ENCODE measurements at places on chromosomes 6 and 20. TPM values are rescaled to one million over a fixed set of nuclear protein-coding genes. Genes with fewer than 3 reads are reported as not detected.

The TMEM244 gene
- total RNA-seq = not detected

The GNMT gene
- total RNA-seq = 0.54 TPM

The PIGU gene
- total RNA-seq = 15.9 TPM

The PKIB gene
- total RNA-seq = 5.3 TPM

DNA sequence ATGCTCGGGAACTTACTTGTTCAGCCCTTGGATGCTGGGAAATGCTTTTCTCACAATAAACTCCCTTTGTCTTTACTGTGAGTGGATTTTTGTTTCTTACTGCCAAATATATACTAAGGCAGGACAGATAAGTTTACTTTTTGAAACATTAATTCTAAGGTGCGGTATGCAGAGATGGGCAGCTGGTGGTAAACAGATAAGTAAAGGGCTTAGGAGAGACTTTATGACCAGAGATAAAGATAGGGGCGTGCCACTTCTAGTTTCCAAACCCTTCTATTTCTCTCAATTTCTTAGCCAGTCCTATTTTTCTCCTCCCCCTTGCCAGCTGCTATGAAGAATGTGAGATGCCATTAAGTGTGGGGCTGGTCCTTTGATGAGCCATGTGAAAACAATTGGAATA lies 16.3 kb downstream of the SAMD3 start:
- no peak for DNase-seq

DNA sequence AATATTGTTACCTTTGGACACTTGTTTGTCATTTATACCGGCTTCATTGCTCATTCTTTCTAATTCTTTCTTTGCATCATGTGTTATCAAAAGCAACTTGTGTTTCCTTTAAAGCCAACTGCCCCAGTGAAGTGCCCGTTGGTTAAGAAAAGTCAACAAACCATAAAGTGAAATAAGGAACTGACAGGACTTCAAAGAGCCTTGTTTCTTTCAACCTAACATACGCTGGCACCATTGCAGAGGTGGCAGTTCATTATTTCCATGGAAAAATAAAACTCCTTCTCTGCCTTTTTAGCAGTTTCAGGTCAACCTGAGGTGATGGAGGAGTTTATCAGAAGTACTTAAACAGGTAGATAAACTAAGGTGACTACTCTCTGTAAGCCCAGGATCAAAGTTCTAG lies 28.8 kb downstream of the FERMT1 start:
- DNase-seq = no peak

GRCh38 chr20:3729811-3730540 lies 2.5 kb upstream of the HSPA12B start:
- DNase-seq = no peak

DNA sequence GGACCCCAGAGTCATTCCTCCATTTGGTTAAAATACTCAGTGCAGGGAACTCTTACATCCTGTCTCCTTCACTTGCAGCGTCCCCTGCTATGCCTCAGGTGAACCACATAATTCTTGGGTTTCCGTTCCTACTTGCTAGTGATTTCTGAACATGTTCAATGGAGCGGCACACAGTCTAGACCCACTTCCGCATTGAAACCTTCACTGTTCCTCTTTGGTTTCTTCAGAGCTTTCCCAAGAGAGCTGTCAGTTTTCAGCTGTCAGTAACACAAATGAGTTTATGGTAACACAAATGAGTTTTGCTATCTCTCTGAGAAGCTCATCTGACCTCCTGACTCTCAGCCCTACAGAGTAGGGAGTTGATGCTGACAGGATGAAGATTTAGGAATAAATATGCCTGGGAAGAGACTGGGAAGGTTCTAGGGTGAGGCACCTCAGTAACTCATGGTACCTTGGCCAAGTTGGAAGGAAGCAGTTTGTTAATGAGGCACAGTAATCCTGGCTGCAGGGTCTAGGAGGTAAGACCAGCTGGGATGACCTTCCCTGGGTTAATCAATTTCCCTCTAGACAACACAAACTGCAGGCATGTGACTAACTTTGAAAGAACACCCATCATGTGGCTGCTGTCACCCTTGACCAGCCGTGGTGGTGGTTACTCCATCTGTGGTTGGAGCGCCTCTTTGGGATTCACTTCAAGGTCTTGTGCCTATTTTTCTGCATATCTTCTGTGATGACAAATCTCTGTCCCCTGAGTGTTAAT lies 5.4 kb downstream of the SYS1 start:
- DNase-seq = no peak

- no peak for DNase-seq
Observed at GRCh38 chr6:87054143-87054833, 40.6 kb downstream of the CGA start.

DNA sequence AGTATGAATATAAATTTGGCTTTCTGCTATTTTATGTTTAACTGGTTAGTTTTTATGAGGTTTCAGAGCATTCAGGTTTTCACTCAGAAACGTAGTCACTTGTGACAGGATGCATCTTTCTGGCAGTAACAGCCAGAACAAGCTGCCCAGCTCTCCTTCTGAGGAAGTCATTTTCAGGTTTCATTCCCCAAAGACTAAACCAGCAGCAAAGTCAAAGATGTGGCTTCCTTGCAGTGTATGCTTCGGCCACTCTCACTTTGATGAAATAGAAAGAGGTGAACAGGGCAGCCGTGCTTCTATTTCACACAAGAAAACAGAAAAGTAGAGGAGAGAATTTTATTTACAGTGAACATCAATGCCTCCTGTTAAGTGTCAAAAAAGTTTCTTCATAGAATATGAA lies 469.1 kb downstream of the BTBD3 start:
- peak; percentile 3 for DNase-seq

GRCh38 chr20:46770330-46771194 lies 61.1 kb downstream of the SLC2A10 start:
- no peak for DNase-seq

- no peak for DNase-seq
Observed at GRCh38 chr6:56963043-56963442, 8.1 kb downstream of the BEND6 start.

- no peak for DNase-seq
Observed at GRCh38 chr6:50271266-50271665, 221.5 kb upstream of the DEFB112 start.

DNA sequence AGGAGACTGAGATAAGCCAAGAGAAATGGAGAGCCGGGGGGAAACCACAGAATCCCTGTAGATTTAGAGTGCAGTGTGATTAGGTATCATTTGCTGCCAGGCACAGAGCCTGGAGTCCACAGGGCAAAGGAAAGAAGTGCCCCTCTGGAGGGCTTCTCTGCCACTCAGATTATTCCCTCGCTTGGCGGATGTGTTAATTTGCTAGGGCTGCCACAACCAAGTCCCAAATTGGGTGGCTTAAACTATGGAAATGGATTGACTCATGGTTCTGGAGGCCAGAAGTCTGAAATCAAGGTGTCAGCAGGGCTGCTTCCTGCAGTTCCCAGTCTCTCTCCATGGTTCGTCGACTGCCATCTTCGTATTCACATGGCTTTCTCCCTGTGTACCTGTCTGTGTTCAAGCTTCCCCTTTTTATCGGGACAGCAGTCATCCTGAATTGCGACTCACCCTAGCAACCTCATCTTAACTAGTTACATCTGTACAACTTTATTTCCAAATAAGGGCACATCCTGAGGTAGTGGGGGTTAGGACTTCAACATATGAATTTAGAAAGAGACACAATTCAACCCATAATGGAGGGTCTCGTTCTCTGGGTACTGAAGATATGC lies 122.2 kb downstream of the ANKRD60 start:
- no peak for DNase-seq

GRCh38 chr6:138647006-138647405 lies 126.6 kb upstream of the CCDC28A start:
- no peak for DNase-seq
